Cortex of kidney (tissue), 1 donor: ENCODE measurements at places on chromosomes 5 and 9.

- DNase-seq: no peak
Observed at GRCh38 chr9:98006127-98006796, 23.1 kb downstream of the ANP32B start.

- no peak for DNase-seq
Observed at GRCh38 chr9:77877976-77878375, 153.6 kb downstream of the GNAQ start.

GRCh38 chr5:32859211-32859641 is 148.1 kb downstream of the NPR3 start:
- DNase-seq: no peak

DNA sequence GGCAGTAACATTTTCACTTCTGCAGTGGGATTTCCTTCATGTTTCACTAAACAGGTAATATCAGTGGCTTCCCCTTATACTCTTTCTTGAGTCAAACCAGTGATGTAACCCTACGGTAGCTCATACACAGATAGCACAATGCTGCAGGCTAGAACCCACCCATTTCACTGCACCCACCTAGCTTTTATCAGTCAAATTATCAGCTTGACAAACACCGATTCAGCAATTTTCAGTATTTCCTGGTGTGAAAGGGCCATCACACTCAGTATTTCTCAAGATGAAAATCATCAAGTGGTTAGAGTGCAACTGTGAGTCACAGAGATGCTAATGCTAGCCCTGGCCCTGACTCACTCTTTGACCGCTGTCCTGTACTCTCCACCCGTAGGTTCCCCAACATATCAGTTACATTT is 242.3 kb upstream of the PTGER4 start:
- DNase-seq: no peak

DNA sequence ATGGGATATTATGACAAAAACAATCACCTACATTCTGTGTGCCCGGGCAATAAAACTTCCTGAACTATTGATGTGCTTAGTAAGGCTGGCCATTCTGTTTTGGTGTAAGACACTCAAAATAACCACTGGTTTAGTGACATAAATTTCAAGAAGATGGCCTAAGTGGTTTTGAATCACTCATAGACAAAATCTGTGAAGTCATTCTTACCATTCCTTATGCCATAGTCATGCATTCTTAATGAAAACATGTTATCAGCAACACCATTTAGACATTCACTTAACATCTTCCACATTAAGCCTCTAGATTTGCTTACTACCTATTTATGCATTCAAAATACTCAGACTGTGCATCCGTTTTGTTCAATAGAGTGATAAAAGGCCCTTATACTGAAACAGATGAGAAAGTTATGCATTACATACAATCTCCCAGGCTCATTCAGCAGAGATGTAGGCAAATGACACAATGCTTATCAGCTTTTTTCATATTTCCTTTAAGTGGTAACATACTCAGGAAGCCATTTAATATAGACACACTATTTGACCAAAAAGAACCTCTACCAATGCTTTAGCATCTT is 848.8 kb upstream of the DMAC1 start:
- DNase-seq: no peak

- DNase-seq: no peak
Observed at GRCh38 chr5:148457183-148457620, 73.4 kb downstream of the FBXO38 start.

- no peak for DNase-seq
Observed at GRCh38 chr5:12647613-12648012, 743.4 kb upstream of the CTNND2 start.

GRCh38 chr9:107792596-107792995 is 303.0 kb upstream of the KLF4 start:
- DNase-seq: no peak

- DNase-seq: no peak
Observed at GRCh38 chr5:137665678-137666460, 70.0 kb downstream of the KLHL3 start.

DNA sequence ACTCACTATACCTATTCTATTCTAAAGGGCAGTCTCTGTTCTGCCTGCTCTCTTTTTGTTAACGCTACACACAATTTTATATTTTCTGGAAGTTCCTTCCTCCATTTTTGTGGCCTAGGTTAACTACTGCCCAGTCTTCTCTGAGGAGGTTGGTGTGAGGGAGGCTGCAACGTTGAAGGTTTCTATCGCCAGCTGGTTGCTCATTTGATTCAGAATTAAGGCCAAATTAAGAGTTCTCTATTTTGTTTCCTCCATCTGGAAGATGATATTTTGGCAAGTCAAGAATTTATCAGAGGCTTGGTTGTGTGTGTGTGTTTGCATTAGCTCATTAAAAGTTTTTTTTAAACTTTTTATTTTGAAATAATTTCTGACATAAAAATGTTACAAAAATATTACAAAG is 175.1 kb downstream of the ARHGAP26 start:
- no peak for DNase-seq

- no peak for DNase-seq
Observed at GRCh38 chr9:114697951-114698351, 16.0 kb upstream of the TEX48 start.

GRCh38 chr9:137648396-137648795 is 29.6 kb downstream of the EHMT1 start:
- no peak for DNase-seq

DNA sequence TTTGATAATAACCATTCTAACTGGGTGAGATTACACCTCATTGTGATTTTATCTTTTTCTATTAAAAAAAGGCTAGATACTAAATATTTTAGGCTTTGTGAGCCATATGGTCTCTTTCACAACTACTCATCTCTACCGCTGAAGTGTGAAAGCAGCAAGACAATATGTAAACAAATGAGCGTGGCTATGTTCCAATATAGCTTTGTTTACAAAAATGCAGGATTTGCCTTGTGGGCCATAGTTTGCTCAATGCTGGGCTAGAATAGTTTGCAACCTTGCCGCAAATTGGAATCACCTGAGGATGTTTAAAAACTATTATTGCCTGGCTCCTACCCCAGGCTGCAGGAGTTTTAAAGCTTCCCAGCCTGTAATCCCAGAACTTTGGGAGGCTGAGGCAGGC is 10.2 kb upstream of the GPR150 start:
- no peak for DNase-seq

- DNase-seq: no peak
Observed at GRCh38 chr5:41903382-41903891, 707 bp upstream of the RIMOC1 start.

GRCh38 chr5:174807471-174807870 is 83.1 kb downstream of the MSX2 start:
- DNase-seq: no peak

- DNase-seq: no peak
Observed at GRCh38 chr9:81529556-81530193, 159.7 kb downstream of the TLE1 start.

DNA sequence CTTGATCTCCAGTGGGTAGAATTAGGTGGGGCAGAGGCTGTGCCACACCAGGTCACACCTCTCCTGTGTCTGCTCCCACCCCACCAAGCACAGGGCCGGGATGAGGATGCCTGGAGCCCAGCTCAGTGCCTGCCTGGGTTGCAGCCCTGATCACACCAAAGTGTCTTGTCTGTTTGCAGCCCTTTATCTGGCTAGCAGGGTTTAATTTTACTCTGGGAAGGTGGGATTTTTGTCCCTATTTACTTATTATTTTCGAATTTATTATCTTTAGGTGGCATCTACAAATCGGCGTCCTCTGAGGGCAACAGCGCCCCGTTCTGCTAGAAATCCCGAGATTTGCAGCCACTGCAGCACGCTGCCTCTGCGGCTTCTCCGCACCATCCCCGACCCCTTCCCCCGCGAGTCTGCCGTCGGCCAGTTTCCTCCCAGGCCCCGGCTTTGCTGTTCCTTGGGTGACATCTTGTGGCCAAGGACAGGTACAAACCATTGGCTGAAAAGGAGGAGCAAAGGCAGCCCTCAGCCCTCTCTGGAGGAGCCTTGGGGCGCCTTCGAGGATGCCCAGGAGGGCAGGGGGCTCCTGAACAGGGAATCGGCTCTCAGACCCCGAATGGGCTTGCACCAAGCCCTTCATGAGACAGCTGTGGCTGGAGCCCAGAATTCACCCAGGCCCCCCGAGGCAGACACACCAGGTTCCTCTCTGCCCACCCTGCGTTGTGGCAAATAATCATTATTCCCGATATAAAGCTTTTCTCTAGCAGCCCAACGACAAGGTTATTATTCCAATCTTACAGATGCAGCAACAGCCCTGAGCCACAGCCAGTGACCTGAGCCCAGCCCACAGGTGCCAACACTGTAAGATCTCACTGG is 113.0 kb downstream of the GAPVD1 start:
- DNase-seq: no peak

DNA sequence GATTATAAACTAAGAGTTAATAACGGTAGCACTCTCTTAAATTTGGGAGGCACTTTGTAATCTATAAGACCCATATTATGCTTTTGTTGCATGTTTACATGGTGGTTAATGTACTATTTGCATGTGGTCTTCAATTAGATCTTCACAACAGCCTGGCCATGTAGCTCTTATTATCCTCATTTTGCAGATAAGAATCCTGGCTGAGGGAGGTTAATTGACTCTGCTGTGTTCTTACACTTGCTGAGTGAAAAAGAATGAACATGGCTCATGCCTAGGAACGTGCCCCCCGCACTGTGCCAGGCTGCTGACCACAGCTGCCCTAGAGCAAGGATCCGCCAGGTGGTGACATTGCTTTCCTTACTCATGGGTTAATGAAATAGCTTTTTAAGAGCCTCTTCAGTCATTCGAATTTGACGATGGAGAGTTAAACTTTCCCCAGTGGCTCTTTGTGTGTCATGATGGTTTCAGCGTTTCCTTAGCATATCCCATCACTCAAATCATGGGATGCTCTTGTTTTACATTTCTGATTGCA is 97.9 kb downstream of the CDH6 start:
- no peak for DNase-seq

GRCh38 chr5:95620870-95621838 is 1.3 kb downstream of the GPR150 start:
- DNase-seq: no peak

DNA sequence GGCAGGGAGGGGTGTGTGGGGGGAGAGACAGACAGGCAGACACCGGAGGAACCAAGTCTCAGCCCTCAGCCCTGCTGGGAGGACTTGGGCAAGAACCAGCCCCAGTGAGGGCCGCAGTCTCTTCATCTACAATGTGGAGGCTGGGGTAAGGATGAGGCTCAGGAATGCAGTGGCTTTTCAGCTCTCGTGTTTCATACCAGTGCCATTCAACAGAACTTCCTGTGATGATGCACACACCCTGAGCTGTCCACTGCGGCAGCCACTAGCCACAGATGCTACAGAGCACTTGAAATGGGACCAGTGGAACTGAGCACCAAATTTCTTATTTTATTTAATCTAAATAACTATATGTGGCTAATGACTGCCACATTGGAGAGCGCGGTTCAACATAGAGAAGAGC is 10.7 kb downstream of the CAMK2A start:
- no peak for DNase-seq

- DNase-seq: no peak
Observed at GRCh38 chr9:133710661-133711427, 27.3 kb downstream of the SARDH start.

- no peak for DNase-seq
Observed at GRCh38 chr9:77534376-77535057, 113.6 kb downstream of the GNA14 start.

GRCh38 chr9:10112070-10112469 is 500.7 kb downstream of the PTPRD start:
- DNase-seq: no peak

DNA sequence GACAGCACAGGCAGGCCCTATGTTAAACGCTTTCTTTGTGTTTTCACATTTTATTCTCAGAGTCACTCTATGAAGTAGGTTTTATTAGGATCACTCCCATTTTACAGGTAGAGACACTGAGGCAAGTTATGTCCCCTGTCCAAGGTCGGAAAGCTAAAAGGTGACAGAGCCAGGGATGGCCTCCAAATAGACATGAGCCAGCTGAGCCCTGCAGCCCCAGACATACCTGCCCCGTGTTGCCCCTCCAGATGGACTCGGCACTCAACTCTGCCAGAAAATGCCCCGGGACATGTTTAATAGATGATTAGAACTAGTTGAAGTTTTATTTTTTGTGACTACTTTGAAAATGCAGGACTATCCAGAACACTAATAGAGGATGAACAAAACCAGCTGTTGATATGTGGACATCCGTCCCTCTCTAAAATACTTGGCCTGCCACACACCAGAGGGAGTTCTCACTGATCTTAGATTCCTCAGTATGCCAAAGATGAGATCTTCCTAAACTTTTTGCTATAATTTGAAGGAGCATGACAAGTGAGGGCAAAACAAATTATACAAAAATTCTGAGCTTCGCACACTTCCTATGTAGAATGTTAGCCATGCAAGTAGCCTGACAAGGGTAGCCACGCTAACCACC is 258.6 kb upstream of the ADAMTS16 start:
- DNase-seq: no peak

GRCh38 chr9:108599571-108599970 is 256.2 kb downstream of the ACTL7B start:
- DNase-seq: no peak

GRCh38 chr5:80125022-80125961 is 90.1 kb downstream of the THBS4 start:
- DNase-seq: no peak

DNA sequence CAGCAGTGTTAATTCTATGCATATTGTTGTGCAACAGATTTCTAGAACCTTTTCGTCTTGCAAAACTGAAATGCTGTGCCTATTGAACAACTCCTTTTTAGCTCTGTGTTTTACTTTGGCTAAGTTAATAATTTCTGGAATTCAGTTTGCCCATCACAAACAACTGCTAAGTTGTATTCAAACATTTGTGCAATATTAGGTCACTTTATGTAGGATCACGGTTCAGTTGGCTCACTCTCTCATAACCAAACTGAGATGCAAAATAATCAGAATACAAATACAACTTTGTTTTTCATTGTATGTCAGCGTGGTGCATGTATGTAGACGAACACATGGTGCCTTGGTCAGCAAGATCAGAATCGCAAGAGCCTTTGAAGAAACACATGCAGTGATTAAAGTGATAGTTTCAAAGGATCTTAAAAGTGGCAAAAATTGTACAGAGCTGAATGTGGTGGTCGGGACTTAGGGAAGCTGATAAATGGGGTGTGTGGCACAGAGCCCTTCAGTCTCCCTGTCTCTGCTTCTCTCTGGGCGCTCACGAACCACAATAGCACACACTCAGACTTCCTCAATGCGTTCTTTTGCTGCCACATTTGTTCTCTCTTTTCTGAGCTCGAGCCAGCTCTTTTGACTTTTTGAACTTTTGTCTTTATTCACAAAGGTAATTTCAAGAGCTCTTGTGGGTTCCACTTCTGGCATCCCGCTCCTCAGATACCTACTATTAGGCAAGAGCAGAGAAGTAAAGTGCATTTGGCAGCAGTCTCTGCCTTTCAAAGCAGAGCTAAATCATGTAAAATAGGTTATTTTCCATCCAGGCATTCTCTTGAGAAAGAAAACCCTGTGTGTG is 112.4 kb upstream of the CTSL start:
- no peak for DNase-seq
